Skeletal muscle cell (primary cell): ENCODE measurements at places on chromosomes 3 and 15.

GRCh38 chr15:20340331-20340811 is 201.2 kb downstream of the GOLGA6L6 start:
- no peak for DNase-seq

- no peak for DNase-seq
Measured at GRCh38 chr3:128113817-128114794, 9.5 kb downstream of the RUVBL1 start.

GRCh38 chr3:908839-909238 is 184.0 kb upstream of the CNTN6 start:
- no peak for DNase-seq

DNA sequence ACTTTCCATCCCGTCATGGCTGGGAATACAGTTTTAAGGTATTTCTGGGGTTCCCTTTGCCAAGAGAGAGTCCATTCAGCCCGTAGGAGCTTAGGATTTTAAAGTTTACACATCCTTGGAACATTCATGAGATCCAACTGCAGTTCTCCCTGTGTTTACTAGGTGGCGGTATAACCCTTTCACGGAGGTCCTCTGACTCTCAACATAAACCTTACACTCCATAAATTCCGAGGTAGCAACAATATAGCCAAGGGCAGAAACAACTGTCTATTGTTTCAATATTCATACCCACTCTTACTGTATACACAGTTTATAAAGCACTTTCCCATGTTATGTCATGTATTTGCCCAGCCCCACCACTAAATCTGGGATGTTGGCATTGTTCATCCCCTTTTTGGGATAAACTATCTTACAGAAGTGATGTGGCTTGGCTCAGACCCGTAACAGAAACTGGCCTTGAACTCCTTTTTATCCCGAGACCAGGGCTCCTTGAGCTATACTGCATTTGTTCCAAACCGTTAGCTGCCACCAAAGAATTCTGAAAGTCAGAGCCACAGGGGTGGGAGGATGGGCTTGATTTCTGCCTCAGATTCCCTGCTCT is 69.2 kb upstream of the COL6A5 start:
- peak; percentile 16 for DNase-seq

DNA sequence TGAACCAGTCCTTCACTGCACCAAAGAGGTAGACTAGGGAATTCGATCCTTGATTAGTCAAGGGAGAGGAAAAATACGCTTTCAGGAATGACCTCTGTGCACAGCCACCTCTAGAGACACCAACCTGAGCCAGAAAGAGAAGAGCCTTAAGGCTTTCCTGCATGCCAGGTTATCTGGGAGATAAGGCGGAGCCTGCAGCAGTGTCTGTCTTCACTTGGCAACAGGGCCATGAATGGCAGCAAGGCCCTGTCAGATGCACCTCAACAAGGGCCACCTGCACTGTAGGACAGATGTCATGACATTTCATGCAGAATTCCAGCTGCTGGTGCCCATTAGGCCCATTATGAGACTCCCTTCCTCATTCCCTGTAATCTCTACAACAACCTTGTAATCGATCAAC is 88.1 kb downstream of the MEX3B start:
- DNase-seq = no peak

DNA sequence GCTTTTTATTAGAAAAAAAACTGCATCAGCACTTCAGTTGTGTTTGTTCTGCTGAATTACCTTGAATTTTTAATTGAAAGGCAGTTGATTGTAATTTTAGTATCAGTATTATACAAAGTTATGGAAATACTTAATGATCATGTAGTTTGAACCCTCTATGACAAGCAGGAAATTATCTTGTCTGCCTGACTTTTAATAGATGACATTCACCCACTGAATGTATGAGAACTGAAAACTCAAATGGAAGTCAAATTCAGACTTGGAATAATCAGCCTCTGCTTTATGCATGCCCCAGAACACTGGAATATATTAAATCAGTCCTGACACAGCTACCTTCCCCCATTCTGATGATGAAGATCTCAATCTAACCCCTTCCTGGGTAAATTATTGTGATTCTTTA is 73.5 kb downstream of the SLC49A4 start:
- DNase-seq = no peak

DNA sequence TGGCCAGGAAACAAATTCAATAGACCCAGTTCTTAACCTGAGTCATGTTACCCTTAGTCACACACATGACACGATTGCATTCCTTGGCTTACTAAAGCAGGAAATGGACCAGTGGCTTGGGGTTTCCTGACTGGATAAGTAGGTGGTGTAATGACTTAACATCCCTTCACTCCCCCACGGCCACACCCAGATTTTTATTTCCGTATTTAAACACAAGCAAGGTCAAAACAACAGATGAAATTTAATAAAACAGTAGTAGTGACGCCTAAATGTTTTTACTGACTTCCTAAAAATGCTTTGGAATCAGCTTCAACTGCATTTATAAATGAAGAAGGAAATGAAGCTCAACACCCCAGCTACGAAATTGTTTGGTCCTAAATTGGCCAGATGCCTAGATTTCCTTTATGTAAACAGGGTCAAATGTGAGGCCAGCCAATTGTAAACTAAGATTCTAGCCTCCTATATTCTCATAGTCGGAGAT is 324.3 kb downstream of the CHST2 start:
- DNase-seq = peak; percentile 98

DNA sequence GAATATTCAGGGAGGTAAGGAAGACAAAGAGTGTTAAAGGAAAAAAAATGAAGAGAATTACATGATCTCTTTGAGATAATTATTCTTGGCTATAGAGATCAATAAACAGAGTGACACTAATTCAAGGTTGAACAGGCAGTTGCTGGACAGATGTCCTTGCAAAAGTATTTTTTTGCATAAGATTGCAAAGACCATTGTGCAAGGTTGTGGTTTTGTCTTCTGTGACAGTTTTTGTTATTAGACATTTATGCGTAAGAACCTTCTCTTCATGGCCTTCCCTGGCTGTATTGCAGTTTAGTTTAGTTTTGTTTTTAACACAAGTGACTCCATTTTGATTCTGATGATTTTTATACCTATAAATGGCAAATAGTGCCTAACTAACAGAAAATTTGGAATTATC is 682.8 kb upstream of the ARPP21 start:
- no peak for DNase-seq

DNA sequence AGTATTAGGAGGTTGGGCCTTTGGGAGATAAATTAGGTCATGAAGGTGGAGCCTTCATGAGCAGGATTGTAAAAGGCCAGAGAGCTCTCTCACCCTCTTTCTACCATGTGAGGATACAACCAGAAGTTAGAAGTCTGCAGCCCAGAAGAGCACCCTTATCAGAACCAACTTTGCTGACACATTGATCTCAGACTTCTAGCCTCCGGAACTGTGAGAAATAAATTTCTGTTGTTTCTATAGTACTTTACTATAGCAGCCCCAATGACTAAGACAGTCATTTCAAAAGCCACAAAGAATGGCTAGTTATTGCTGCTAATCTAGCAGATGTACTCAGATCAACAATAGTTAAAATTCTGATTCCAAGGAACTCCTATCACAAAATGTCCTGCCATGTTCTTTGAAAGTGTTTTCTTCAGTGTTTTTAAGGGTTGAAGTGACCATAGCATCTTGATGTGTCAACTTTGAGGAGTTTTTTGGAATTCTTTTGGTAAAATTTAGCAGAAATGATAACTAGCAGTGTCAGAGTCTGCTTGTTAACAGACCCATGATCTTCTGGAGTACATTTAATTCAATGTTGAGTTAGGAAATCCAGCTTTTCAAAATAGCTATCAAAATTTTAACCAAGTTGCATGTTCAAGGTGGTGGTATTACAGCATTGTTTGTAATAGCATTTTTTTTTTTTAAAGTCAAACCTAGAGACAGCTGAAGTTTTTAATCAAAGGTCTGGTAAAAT is 10.3 kb downstream of the DZIP3 start:
- no peak for DNase-seq
